ENCODE measurements at places on chromosomes 5 and 9.
A peak's percentile ranks its signal among the peaks of the same experiment; 100 is the strongest.

DNA sequence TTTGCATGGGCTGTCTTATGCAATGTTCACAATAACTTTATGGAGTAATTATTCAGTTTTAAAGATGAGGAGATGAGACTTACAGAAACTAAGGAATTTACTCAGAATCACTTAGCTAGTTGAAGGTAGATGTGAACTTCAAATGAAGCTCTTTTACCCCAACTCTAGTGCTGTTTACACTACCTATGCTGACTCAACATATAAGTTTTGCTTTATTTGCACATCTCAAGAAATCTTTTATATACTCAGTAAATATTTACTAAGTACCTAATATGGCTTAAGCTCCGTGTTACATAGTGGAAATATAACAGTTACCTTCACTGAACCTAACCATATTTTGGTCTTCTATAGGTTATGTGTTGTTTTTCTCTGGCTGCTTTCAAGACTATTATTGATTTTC is 293.2 kb downstream of the ANXA1 start:
- no peak for DNase-seq

GRCh38 chr5:154421868-154422267 is 23.9 kb upstream of the SAP30L start:
- peak; percentile 41 for DNase-seq

- DNase-seq: no peak
Measured at GRCh38 chr9:91868732-91869391, 81.2 kb downstream of the ROR2 start.

- no peak for DNase-seq
Measured at GRCh38 chr9:76680716-76681425, 83.4 kb upstream of the PCA3 start.
